ENCODE measurements at places on chromosomes 3 and 15.
A peak's percentile ranks its signal among the peaks of the same experiment; 100 is the strongest.

DNA sequence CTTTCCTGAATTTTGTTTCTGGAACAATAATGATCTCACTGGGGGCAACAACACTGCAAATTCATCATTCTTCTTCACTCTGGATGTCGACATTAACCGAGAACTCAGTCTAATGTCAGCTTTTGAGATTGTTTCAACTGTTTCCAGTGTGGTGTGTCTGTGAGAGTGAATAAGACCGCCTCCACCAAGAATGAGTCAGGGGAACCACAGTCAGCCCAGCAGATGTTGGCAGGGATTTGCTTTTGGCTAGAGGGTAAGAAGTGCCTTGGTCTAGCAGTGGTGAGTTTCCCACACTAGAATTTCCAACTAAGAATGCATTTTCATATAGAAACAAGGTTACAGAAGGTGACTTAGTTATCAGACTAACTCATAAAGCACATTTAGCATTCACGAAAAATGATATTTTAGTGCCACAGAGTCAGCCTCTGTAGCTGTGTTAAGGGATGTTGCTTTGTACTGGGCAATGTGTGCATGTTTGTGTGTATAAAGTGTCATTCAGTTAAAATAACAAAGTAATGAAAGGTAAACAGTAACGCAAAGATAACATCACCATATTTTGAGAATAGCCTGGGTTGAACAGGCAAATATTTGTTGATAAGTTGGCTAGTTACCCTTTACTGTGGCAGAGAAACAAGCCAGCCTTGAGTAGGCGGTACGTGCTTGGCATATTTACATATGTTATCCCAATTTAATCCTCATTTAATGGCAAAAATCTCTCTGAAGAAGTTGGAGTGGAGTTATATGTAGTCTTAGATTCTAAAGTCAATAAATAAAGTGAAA is 33.8 kb downstream of the DRD3 start:
- DNase-seq: peak; percentile 30

GRCh38 chr15:46552316-46552715 is 917.5 kb downstream of the SQOR start:
- no peak for DNase-seq

GRCh38 chr3:10395671-10396070 is 74.8 kb upstream of the SEC13 start:
- DNase-seq: no peak

GRCh38 chr3:33218446-33219174 is at the start of gene SUSD5:
Gene SUSD5 (minus strand): TSS chr3:33218810. CDS start chr3:33218797, 13 bp downstream.
- no peak for DNase-seq

GRCh38 chr3:52198643-52199608 is 966 bp downstream of the ALAS1 start:
- DNase-seq: no peak

Data from stimulated activated CD4-positive, alpha-beta T cell treated with anti-CD3 and anti-CD28 coated beads, Interleukin-12 subunit alpha, Interleukin-12 subunit beta, amount 100 ng/mL, for 48 hours (primary cell).